NCI-H446 treated with DMSO at 0.1 percent for 48 hours (cell line): ENCODE measurements at places on chromosomes 12 and 14.

DNA sequence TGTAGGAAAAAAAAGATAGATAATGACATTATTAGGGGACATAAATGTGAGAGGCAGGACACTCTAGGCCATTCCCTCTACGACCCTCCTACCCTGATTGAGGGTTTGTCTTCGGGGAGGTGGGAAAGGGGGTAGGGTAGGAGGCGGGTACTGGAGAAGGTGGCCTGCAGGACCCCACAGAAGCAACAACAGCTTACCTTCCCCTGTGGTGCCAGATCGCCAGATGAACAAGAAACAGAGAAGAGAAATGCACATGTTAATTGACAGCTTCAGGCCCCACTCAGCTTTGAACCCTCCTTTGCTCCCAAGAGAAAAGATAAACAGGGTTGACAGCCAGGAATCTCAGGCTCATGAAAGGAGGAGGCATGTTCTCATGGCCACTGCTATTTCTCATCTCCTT lies 4.8 kb downstream of the PHB2 start:
- DNase-seq, result no peak

DNA sequence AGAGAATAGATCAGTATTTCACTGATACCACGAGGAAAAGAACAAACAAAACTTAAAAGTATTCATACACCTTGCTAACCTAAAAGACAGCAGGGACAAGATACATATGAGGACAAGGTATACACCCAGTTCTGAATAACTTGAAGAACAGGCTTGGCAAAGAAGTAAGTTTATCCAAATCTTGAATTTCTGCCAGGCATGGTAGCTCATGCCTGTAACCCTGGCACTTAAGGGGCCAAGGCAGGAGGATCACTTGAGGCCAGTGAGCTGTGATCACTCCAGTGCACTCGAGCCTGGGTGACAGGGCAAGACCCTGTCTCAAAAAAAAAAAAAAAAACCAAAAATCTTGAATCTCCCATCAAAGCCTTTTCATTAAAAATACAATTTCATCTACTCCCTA lies 25.0 kb downstream of the EIF2S1 start:
- DNase-seq, result no peak

- DNase-seq, result no peak
Observed at GRCh38 chr12:3795492-3796133, 42.7 kb upstream of the CRACR2A start.

DNA sequence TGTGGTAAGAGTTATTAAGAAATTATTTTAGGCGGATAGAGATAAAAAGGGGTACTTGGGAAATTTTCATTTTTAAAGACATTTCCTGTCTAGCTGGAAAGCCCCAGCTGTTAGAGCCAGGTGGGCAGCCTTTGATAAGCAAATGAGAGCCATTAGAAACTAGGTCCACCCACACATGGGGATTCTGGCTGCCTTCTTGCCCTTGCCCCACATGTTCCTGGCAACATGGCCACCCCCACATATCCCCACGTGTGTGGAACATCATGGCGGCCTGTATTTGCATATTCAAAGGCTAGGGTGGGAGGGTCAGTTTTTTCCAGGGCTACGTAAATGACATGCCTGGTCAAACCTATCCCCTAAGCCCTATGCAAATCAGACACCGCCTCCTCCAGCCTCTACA lies 1382.1 kb downstream of the AACS start:
- no peak for DNase-seq

GRCh38 chr12:6970096-6970527 lies 352 bp downstream of the PHB2 start:
- no peak for DNase-seq

DNA sequence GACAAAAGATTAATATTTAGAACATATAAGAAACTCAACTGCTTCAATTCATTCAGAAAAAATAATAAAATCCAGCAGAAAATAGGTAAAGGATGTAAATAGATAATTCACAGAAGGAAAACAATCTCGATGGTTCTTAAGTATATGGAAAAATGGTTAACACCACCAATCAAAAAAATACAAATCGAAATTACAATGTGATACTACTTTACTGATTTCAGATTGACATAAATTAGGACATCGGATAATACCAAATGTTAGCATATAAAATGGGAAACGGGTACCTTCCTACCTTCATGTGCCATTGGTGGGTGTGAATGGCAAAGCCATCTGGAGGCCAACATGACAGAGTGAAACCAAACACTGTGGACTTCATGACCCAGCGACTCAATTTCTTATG lies 1.6 kb upstream of the PPP4R4 start:
- DNase-seq, result no peak

DNA sequence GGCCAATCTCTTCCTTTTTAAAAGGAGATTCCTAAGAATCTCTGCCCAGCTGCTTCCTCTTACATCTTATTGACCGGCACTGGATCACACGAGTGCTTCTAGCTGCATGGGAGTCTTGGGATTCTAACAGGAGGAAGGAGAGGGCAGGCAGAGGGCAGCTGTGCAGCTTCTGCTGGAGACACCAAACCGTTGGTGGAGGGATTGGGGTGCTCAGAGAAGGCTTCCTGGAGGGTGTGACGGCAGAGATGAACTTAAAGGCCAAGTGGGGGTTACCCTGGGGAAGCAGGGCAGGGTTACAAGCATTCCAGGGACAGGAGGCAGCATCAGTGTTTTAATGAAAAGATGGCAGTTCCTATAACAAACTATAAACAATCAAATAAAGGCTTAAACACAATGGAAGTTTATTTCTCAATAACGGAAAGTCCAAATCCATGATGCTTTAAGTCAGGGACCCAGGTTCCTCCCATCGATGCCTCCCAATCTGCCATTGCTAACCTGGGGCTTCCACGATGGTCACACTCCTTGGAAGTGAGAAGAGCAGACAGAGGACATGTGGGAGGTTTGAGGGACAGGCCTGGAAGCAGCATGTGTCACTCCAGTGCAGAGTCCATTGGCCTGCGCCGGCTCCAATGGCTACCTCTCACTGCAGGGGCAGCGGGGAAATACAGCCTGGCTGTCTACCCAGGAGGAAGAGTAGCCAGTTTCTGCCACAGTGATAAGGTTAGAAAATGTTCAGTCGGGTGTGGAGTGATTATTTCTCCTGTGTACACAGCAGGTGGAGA lies 53.1 kb upstream of the DDX11 start:
- no peak for DNase-seq

DNA sequence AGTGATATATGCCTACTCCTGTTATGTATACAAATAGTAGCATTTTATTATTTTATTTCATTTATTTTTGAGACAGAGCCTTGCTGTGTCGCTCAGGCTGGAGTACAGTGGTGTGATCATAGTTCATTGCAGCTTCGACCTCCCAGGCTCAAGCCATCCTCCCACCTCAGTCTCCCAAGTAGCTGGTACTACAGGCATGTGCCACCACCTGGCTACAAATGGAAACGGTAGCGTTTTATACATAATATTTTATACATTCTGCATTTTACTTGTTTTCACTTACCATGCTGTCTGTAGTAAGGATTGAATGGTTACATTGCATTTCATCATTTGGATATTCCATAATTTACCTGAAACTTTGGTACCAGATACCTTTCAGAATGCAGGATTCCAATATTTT lies 14.1 kb downstream of the C1R start:
- DNase-seq, result no peak

- no peak for DNase-seq
Observed at GRCh38 chr14:33717866-33718265, 233.0 kb downstream of the EGLN3 start.

GRCh38 chr14:30387871-30388270 lies 171.1 kb upstream of the G2E3 start:
- DNase-seq, result no peak

DNA sequence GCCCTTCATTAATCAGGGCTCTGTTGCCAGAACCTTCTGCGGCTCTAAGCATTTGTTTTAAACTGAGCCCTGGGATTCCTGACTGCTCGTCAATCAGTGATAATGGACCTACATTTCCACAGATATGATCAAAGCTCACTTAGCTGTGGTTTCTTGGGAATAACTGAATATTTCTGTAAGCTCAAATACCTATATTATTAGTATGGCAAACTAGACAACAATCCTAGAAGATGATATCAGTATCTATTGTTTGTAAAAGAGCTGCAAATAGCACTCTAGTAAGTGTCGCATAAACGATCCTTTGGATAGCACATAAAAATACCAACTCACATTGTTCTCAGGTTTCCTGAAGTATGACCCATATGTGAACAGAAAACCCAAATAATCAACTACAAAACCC lies 150.4 kb downstream of the PPM1H start:
- no peak for DNase-seq

- no peak for DNase-seq
Observed at GRCh38 chr14:100102156-100102785, 37.0 kb downstream of the EVL start.

DNA sequence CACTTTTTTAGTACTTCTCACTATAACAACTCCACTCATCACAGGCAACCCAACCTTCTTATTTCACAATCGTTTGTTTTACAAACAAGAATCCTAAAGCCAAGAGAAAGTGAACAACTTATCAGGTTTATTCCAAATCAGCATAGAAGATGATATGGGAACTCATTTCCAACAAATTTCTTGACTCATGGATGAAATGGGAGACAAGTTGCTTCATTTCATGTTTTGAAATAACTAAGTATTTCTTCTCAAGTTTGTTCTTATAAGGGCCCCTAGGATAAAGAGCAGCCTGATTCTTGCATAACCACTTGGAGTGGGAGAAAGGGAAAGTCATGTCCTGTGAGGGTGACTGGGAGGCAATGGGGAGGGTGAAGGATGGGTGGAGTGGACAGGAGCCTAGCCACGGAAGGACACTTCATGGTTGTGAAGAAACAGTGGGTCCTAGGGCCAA lies 168.3 kb downstream of the DUSP6 start:
- DNase-seq, result no peak

DNA sequence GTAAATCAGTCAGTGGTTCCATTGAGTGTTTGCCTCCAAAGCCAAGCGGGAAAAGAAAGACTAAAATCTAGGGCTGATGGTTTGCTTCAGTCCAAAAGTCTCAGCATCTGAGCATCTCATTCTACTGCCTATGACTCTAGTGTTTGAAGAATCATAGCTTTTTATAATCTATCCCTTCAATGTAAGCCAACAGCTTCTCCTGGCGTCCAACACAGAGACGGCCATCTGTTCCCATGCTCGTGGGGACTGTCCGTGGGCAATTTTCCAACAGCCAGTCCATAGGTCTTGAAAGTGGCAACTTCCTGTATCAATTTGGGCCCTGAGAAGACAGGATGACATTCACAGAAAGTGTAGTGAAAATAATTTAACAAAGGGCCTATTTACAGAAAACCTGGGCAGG lies 544.4 kb upstream of the TMEM132C start:
- DNase-seq, result peak; percentile 76

DNA sequence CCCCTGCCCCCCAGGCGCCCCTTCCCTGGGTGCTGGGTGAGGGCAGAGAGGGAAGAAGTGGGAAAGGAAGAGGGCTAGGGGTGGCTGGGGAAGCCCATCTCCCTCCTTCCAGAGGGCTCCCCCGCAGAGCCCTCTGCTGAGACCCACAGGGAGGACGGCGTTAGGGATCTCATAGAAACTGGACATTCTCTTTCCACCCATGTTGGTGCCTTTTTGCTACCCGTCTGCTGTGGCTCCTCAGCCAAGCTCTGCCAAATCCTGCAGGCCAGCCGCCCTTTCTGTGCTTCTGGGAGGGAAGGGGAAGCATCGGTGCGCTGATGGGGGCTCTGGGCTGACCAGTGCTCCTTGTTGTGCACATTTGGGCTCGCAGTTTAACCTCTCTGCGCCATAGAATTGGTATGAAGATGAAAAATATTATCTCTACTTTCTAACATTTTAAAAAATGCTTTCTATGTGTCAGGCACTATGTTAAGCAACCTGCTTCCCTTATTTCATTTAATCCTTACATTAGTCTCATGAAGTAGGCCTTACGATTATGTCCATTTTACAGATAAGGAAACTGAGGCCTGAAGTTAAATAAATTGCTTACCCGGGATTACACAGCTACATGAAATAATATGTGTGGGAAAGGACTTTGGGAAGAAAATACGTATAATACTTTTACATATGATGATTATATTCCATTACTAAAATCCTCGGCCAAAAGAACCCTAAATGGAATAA lies 981 bp downstream of the SLC48A1 start:
- DNase-seq, result no peak

GRCh38 chr12:23049180-23049579 lies 424.2 kb downstream of the ETNK1 start:
- DNase-seq, result no peak

DNA sequence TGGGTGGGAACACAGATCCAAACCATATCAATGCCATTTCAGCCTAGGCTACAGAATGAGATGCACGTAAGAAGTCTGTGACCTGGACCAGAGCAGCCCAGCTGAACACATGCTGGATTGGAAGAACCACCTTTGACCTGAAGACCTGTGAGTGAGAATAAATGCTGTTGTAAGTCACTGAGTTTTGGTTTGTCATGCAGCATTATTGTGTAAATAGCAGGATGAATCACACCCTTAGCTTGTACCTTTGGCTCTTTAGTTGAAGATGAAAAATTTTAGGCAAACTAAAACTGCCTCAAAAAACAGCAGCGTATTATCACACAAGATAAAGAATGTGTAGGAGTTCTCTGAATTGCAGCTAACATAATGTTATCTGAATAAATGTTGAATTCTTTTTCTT lies 199.4 kb upstream of the LRIG3 start:
- DNase-seq, result no peak
